ENCODE measurements at places on chromosomes 3 and 15. TPM values are rescaled to one million over a fixed set of nuclear protein-coding genes. Genes with fewer than 3 reads are reported as not detected.

Gene KPNA1
- 23.8 TPM for total RNA-seq

DNA sequence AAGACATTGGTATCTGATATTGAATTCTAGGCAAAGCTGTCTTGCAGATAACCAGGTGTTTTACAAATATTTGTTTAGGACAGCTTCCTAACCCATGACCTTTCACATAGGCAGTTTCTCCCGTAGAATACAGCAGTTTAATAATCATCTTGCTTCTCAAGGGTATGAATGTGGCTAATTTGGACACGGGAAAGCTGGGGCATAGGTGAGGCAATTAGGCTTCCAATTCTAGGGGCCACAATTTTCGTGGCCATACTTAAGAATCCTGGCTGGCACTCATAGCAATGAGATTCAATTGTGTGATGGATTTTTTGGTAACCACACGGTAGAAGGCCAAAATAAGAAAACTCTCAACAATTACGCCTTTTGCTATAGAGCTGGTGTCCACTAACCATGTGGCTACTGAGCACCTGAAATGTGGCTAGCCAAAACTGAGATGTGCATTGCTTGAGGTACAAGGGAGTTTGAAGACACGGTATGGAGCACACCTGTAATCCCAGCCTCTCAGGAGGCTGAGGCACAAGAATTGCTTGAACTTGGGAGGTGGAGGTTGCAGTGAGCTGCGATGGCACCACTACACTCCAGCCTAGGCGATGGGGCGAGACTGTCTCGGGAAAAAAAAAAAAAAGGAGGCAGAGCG is 34.4 kb downstream of the TFRC start:
- no peak for DNase-seq

DNA sequence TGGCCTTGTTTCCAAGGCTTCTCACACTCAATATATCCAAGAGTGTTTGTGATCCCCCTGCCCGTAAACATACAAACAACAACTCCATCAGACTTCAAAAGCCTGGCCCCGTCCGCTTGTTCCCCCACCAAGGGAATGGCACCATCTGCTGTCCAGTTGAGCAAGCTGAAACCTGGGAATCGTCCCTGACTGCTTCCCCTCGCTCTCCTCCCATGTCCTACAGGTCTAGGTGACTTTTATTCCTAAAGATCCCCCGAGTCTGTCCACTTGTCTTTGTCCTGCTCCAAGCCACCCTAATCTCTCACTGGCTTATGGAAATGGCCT is 27.9 kb upstream of the FAM174B start:
- no peak for DNase-seq

DNA sequence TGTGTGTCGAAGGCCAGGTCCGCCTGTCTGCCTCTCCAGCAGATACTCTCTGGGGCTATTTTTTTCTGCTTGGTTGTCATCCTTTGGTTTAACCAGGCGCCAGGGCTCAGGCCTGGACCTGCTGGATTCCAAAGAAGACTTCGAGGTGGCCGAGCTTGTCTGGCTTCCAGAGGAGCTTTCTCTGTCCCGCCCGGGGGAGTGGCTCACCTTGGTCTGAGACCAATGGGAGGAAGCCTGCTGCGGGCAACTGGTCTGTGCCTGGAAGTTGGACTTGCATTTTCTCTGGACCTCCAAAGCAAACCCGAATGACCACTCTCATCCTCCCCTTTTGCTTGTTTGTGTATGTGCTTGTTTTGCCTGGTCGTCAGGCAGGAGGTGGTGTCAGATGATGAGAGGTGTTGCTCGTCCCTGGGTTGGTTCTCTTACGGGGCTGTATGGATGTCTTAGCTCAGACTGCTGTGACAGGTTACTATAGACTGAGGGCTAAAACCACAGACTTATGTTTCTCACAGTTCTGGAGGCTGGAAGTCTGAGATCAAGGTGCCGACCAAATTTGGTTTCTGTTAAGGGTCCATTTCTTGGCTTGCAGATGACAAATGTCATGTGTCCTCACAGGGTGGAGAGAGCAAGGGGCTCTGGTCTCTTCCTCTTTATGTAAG is 19.3 kb downstream of the IGF1R start:
- no peak for DNase-seq
